Activated T-helper 17 cell treated with anti-CD3 and anti-CD28 coated beads, Interleukin-2, amount 50 U/mL, for 72 hours (primary cell): ENCODE measurements at places on chromosomes 13 and 19.

DNA sequence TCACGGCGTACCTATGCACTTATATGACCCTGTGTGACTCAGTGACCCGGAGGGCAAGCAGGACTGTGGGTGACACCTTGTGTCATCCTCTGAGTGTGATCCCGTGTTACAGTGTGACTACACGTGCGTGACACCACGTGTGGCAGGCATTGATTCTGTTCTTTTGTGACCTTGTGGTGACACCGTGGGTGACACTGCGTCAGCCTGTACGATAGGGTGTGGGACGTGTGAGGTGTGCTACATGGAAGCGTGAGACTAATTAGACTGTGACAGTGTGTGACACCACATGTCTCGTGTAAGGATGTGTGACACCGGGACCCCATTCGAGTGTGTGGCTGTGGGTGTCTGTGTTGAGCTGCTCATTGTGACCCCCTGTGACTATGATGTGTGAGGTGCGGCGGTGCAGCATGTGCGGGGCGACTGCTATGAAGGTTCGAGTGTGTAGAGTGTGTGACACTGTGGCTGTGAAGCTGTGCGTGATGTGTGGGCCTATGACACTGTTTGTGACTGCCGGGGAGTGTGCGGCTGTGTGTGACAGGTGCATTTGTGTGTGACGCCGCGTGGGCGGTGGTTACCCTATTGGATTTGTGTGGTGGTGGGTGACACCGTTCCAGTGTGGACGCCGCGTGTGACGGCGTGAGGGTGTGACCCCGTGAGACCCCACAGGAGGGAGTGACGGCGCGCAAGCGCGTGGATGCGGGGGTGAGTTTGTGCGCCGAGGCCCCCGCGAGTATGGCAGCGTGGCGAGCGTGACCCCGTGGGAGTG, 399 bp upstream of the SPTBN4 start:
- peak; percentile 81 for ATAC-seq

GRCh38 chr13:112341446-112341845, 34.7 kb upstream of the SPACA7 start:
- no peak for ATAC-seq

- no peak for ATAC-seq
Observed at GRCh38 chr19:16224293-16225045, 26.8 kb downstream of the AP1M1 start.

DNA sequence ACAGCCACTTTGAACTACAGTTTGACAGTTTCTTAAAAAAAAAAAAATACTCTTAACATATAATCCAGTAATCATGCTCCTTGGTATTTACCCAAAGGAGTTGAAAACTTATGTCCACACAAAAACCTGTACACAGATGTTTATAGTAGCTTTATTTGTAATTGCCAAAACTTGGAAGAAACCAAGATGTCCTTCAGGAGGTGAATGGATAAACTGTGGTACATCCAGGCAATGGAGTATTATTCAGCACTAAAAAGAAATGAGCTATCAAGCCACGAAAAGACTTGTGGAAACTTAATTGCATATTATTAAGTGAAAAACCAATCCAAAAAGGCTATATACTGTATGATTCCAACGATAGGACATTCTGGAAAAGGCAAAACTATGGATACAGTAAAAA, 44.9 kb downstream of the RCBTB2 start:
- ATAC-seq = no peak

DNA sequence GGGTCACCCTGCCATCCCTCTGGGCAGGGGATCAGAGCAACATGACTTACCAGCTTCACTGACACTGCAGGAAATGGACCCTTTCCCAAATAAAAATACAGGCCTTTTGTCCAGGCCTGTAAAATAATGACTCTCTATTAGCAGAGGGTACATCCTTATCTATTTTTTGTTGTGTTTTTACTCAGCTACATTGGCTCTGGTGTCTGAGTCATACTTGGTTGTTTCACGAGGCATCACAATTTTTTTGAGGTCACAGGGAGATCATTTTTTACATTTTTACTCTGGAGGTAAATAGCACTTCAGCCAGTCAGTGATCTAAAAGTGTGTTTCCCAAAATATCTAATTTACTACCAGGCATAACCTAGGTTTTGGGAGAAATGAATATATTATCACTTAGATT, 6.9 kb upstream of the HTR2A start:
- ATAC-seq = no peak

GRCh38 chr19:6765738-6766356, 1.4 kb downstream of the SH2D3A start:
- no peak for ATAC-seq
